T-helper 17 cell (primary cell): ENCODE measurements at places on chromosomes 13 and 19.

DNA sequence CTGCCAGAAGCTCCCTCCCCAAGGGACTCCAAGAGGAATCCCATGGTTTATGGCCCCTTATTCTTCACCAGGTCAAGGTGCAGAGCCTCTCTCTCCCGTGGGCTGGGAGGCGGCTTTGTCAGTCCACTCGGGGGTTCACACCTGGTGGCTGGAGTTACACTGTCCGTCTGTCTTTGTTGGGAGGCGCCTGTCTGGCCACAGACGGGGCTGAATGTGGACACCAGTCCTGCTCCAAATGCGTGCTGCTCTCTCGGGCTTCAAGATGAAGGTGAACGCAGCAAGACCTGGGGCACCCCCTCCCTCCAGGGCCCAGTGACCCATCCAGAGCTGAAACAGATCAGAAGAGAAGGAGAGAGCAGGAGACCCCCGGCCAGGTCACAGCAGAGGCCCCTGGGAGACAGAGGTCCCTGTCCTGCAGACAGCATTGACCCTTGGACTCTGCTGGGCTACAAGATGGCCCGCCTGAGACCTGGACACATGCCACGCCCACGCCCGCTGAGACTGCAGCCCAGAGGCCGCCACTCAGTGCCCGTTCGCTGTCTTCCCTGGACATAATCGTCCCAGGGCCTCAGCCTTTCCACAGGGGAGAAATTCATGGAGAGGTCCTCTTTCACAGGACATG is 29.9 kb upstream of the TUBGCP3 start:
- DNase-seq, result no peak

GRCh38 chr19:45501730-45502014 is 3.4 kb downstream of the PPM1N start:
- DNase-seq, result no peak

DNA sequence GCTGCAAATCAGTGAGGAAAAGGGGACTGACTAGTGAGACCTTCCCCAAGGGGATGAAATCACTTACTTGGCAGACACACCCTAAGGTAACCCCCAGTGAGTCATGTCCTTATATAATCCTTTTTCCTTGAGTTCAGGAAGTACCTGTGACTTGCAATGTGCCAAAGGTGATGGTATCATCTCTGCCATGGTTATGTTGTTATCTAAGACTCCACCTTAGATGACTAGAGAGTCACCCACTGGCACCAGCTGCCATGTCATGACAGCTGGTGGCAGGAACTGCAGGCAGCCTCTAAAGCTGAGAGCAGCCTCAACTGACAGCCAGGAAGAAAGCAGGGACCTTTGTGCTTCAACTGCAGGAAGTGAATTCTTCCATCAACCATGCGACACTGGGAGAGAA is 12.5 kb downstream of the PBX4 start:
- DNase-seq, result peak; percentile 32

DNA sequence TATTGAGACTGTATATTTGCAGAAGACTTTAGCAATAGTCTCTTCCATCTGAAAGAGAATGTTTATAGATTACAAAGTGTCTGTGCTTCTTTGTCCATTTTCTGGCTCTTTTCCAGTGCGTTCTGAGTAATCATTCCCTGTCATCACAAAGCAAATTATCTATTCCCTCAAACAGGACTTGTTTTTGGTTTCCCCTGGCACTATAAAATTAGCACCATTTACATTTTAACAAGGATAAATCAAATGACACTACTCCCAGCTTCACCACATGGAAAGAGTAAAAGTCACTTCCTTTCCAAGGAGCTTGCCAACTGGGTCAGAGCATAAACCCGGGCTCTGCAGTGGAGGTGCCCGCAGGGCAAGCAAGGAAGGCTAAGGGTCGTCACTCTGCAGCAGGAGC is 88.1 kb downstream of the SHISA2 start:
- DNase-seq, result no peak

GRCh38 chr19:58217069-58217481 is 11.6 kb upstream of the ZNF544 start:
- DNase-seq, result no peak

GRCh38 chr13:60210510-60211330 is 47.0 kb upstream of the DIAPH3 start:
- no peak for DNase-seq

DNA sequence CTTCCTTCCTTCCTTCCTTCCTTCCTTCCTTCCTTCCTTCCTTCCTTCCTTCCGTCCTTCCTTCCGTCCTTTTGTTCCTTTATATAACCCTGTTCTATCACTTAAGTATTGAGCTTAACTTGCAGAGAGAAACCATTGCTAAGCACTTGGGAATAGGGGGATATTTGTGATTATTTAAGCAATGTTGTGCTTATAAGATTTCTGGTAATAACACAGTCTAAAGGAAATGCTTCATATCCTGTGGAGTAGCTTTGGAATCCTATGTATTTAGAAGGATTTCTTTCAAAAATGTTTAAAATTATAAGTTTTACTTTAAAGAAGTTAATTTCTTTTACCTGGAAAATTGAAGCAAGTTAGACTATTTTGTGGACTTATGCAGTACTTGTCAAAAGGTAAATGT is 209.8 kb downstream of the PCCA start:
- no peak for DNase-seq

DNA sequence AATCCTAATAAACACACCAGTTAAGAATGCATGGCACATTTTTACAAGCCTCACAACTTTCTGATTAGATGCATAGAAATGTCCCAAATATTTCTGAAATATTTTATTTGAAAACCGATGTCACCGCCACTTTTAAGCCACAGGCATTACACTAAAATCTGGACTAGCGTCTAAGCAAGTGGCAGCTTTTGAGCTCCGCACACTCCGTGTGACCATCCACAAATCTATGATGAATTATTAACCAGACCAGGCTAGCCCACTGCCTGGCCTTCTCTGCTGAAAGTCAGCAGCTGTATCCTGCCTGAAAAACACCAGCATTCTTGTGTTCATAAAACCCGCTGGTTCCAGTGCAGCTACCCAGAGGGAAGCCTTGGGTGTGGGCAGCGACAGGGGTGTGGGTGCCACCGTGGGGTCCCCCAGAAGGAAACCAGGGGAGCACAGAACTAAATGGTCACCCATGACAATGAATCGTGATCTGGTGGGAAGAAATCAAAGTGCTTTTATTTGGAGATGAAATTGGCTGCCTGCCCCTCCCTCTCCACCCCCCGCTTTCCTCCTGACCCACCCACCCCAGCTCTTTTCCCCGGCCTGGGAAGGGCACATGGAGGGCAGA is 13.8 kb downstream of the RASA3 start:
- no peak for DNase-seq

DNA sequence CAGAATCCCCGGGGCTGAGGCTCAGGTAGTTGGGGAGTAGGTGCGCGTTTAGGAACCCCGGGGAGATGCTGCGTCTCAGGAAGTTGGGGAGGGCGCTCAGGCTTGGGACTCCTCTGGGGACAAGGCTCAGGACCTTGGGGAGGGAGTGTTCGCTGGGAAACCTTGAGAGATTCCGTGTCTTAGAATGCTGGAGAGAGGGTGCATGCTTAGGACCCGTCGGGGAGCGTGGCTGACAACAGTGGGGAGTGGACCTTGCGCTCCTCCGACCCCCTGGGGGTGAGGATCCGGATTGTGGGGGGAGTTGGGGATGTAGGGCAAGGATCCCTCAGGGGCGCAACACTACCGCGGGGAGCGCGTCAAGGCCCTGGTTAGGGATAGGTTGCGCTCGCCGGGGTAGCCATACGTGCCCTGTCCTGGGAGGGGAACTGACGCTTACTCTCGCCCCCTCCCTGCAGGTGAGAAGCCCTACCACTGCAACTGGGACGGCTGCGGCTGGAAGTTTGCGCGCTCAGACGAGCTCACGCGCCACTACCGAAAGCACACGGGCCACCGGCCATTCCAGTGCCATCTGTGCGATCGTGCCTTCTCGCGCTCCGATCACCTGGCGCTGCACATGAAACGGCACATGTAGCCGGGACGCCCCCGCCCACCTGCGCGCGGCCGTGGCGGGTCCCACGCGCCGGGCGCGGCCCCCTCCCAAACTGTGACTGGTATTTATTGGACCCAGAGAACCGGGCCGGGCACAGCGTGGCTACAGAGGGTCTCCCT is 2.0 kb downstream of the KLF2 start:
- no peak for DNase-seq

DNA sequence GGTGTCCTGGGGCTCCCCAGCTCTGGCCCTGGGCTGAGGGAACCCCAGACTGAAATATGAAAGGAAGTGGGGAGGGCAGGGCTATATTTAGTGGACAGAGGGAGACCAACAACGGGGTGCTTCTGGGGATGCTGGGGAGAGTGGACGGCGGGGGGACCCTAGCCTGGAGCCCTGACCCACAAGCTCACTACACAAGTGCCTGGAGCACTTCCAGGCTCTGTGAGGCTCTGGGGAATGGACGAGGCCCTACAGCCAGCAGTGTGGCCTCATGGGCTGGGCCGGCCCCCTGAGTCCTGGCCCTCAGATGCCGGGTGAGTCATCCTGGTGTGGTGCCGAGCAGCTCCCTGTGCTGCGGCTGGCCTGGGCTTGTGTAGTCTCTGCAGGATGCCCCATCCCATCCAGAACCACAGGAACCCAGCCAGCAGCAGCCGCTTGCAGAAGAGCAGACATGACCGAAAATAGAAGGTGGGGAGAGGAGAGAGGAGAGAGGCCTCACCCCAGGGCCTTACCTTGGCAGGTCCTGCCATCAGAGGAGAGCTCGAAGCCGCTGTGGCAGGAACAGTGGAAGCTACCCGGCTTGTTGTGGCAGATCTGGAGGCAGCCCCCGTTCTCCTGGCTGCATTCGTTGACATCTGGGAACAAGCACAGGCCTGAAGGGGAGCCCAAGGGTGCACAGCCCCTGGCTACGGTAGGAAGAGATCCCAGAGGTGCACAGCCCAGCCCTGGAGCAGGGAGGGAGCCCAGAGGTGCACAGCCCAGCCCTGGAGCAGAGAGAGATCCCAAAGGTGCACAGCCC is 26.1 kb downstream of the GAS6 start:
- no peak for DNase-seq

GRCh38 chr19:13938301-13939064 is at the start of gene PODNL1:
Gene PODNL1 (minus strand): TSS chr19:13938417. CDS start chr19:13938181, 236 bp downstream.
- no peak for DNase-seq

DNA sequence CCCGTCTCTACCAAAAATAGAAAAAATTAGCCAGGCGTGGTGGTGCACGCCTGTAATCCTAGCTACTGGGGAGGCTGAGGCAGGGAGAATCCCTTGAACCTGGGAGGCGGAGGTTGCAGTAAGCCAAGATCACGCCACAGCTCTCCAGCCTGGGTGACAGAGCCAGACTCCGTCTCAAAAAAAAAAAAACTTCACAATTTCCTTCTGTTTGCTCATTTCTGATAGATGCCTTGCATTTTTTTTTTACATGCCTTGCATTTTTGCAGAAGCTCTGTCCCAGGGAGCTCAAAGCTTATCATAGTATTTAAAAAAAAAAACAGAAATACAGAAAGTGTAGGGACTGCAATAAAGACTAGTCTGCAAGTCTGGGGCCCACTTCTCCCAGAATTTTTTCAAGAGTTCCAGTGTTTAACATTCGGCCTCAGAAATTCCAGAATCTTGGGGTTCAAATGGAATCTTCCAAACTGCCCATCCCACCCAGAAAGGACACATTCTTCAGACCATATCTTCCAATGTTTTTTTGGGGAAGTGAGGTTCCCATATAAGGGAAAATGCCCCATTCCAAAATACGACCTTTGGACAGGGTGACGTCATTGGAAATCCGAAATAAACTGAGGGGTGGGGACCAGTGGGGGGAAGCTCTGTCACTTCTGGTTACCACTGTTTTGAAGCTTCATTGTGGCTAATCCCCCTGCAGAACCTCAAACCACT is 17.2 kb upstream of the RAB8A start:
- DNase-seq, result no peak

DNA sequence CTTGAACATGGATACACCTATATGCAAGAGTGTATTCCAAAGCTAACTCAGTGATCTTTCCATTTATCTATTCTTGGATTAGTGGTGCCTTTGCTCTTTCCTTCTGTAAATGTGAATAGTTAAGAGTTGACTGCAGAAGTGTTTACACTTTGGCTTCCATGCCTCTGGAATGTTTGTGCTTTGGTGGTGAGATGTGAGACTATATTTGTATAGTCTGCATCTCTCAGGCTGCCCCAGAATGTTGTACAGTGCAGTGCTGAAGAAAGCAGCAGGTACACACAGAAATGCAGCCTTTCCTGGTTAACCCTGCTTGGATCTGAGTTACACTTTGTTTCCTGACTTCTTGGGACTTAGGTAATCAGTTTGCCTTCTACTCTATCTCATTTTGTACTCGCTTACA is 90.2 kb downstream of the DNAJC15 start:
- DNase-seq, result no peak

DNA sequence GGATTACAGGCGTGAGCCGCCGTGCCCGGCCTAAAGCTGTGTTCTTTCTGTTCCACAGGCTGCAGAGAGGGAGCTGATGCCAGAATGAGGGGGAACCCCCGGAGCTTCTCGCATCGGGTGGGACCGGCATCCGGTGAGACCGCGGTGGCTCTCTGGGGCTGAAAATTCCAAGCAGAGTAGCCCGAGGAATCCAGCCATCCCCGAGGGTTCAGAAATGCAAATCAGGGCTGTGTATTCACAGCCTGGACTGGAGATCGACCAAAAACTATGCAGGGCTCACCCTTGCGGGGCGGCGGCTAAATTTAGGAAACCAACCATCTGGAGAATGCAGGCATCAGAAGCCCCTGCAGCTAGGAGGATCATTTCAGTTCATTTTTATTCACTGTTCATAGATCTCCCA is 99.2 kb downstream of the GNG7 start:
- no peak for DNase-seq

GRCh38 chr13:38685431-38685830 is 1.4 kb upstream of the FREM2 start:
- DNase-seq, result no peak

- no peak for DNase-seq
Observed at GRCh38 chr13:46495651-46496050, 57.3 kb upstream of the LRCH1 start.

- no peak for DNase-seq
Observed at GRCh38 chr13:109384491-109385241, 401.7 kb downstream of the IRS2 start.

- no peak for DNase-seq
Observed at GRCh38 chr19:30249911-30250310, 122.3 kb upstream of the ZNF536 start.

DNA sequence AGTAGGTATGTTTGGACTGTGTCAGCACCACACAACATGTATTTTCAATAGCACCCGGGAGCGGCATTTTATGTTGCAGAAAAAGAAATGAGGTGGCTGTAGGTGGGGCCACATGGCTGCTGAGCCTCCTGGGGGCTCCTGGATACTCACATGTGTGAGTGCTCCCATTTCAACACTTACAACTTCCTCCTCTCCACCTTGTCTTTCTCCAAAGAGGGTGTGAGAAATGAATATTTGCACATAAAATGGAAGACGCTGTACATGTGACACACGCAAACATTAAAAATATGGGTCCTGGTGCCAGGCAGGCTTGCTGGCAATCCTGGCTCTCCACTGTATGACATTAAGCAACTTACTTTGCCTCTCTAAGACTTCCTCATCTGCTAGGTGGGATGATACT is 222.1 kb downstream of the DCLK1 start:
- DNase-seq, result no peak

GRCh38 chr19:39982883-39983282 is 11.9 kb downstream of the PSMC4 start:
- no peak for DNase-seq
